Thymus (tissue), 14 donors: ENCODE measurements at places on chromosomes 3 and 15. TPM values are rescaled to one million over a fixed set of nuclear protein-coding genes. Genes with fewer than 3 reads are reported as not detected.

- no peak for DNase-seq
These were observed 802.0 kb downstream of the TBL1XR1 start for GRCh38 chr3:176395240-176395639.

- DNase-seq: no peak
These were observed 222.3 kb downstream of the MEIS2 start for GRCh38 chr15:36877796-36878683.

- DNase-seq: no peak
These were observed 219.8 kb upstream of the THRB start for GRCh38 chr3:24714436-24714835.

Gene VGLL3
- 0.24 TPM for total RNA-seq

DNA sequence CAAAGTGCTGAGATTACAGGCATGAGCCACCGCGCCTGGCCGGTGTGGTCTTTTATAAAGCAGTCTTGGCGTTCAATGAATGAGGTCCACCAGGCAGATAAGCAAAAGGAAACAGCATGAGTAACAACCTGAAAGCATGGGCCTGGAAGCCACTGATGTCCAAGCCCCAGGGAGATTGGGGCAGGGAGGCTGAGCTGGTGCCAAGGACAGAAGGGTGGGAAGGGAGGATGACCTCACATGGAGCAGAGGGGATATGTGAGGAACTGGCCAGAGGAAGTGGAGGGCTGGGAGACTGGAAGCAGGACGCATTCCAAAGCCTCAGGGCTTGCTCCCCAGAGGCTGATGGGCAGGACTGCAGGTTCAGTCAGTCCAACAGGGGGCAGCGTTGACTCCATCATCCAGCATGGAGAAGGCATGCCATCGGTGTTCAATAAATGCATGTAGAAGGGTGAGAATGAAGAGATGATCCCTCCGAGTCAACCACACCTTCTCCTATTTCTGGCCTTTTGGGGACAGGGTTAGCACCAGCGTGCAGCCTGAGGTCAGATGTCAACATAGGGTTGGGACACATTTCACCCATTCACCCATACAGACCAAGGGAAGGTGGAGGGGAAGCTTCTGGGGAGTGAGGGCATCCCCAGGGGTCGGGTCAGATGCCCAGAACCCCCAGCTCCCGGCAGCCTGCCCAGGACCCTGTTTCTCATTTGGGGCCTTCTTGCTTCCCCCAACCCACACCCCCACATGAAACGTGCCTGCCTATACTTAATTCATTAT lies 14.8 kb downstream of the MYL3 start:
- DNase-seq: no peak

DNA sequence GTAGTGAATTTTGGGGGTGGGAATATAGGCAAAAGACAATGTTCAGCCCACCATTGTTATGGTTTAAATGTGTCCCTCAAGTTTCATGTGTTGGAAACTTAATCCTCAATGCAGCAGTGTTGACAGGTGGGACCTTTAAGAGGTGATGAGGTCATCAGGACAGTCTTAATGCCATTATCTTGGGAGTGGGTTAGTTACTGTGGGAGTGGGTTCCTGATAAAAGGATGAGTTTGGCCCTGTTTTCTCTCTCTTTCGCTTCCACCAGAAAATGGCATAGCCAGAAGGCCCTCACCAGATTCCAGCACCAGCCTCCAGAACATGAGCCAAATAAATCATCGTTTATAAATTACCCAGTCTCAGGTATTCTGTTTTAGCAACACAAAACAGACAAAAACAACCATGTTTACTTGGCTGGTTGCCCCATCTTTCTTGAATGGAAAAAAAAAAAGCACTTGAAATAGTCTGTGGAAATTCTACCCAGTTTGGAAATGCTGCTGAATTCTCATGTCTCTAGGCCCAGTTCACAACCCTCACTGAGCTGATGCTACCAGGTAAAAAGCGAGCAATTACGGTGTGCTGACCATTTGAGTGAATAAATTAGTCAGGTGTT lies 31.0 kb upstream of the MFSD1 start:
- DNase-seq: no peak

Gene ADGRG7
- 0.14 TPM for total RNA-seq

DNA sequence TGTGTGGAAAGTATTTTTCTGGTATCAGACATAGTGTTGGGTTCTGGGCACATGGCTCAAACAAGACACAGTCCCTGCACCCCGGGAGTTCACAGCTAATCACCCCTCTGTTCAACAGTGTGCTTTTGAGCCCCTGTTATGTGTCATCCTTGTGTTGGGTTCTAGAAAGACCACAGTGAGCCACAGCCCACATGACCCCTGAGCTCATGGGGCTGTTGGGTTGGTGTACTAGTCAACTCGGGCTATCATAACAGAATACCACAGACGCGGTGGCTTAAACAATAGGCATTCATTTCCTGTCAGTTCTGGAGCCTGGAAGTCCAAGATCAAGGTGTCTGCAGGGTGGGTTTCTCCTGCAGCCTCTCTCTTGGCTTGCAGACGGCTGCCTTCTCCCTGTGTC lies 100.0 kb downstream of the DNAJB8 start:
- DNase-seq: no peak

- no peak for DNase-seq
These were observed 170.2 kb upstream of the PRICKLE2 start for GRCh38 chr3:64395490-64395889.

Gene CYP8B1
- not detected for total RNA-seq

- DNase-seq: no peak
These were observed 191.0 kb upstream of the LINGO1 start for GRCh38 chr15:77823736-77824135.

DNA sequence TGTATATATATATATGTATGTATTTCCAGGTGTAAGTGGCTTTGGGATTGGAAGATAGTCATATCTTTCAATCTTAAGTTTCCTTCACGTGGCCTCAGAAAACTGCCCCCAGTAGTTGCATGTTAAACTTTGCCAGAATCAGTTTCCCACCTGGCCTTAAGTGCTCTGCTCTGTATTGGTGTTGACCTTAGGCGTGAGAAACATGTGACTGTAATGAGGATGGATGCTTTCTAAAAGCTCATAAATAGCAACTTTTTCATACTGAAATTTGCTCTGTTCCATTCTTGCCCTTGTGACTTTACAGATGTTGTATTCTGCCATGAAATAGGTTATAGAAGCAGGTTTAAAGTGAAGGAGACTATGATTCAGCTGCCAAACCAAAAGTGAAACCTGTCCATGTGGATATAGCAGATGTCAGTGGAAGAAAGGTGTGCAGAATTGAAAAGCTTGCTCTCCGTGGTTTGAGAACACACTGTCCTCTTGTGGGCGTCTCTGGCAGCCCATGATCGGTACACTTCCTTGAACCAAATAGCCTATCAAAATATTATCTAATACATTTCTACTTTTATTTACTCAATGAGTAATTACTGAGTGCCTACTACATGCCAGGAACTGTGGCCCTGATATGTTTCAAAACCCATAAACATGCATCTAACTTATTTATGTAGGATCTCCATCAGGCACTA lies 15.8 kb downstream of the SCG5 start:
- peak; percentile 13 for DNase-seq

DNA sequence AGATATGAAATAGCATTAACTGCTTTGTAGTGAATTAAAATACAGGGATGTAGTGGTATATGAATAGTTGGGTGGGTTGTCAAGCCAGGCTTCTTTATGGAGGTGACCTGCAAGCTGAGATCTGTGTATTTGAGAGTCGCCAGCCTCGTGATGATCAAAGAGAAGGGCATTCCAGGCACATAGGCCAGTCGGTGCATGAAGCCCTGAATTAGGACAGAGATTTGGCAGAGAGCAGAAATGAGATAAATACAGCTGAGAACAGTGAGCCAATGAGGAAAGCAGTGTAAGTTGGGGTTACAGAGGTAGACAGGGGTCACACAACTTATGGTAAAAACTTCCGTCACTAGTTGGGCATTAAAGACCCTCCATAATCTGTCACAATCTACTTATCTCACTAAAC lies 641.9 kb downstream of the OTOL1 start:
- DNase-seq: no peak

DNA sequence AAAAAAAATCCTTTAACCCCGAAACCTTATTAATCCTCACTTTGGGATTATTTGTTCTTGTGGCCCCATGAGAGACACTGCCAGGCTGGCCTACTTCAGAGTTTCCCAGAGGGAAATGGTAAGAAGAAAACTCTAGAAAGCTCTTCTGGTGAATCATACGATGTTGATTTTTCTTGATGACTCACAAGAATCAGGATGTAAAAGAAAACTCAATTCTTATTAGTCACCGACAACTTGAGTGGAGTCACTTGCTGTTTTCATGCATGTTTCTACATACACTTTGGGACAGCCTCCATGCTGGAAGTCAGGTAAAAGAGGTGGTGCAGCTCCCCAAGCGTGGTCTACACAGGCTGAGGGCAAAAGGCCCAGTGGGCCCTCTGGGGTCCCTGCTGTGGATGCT lies 42.8 kb downstream of the MYO5C start:
- DNase-seq: no peak

Gene PLSCR5
- total RNA-seq: not detected

Gene RASGRP1
- total RNA-seq: 53.3 TPM

DNA sequence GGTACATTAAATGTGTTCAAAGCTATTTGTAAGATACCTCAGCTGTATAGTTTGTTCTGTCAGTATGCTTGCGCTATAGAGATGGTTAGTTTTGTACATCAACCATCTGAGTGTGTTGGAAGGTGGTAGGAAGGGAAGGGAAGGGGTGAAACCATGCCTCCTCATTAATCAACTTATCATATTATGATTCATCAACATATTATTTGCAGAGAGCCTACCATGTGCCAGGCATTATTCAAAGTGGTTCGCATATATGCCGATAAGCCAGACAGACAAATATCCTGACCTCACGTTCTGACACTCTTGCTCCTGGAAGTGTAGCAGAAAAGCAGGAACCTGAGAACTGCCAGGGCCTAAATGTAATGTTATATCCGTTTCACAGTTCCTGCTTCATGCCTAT lies 248.1 kb upstream of the NR2E3 start:
- DNase-seq: no peak

GRCh38 chr3:124451630-124452317 lies 278.5 kb upstream of the UMPS start:
- DNase-seq: no peak
